ENCODE measurements at places on chromosomes 6 and 20.

DNA sequence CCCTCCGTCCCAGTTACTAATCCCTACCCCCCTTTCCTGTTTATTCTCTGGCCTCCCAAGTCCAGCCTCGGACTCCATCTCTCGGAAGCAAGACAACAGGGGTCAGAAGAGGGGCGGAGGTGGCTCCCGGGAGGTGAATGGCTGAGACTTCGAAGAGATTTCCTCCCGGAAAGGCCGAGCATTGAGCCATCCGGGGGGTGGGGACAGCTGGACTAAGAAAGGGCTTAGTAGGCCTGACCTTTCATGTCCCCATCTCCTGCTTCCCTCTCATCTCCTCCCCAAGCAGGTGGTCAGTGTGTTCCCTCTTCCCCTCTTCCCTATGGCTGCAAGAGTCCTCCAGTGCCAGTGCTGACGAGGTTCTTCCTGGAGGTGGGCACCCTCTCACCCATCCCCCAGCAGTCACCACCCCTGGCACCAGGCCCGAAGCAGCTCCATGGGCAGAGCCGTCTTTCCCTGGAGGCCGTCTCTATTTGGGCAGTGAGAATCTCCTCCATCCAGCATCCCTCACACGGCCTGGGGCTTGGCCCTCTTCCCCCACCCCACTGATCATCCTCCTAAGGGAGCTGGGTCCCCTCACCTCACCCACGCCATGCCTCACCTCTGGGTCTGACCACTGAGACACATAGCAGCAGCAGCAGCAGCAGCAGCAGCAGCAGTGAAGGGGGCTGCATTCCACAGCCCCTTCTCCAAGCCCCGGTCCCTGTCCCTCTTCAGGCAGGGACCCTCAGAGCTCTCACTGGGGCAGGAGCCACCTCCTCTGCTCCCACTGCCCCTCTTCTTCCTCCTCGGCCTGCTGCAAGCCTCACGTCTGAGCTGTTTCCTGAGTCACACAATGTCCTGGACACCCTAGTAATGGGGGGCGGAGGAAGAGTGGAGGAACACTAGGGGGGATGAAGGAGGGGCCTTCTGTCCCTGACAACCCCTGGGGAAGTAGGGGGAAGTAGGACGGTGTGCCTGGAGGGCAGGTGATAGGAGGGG is at the start of gene NOTCH4:
Gene NOTCH4, minus strand, starts transcription at position 810 of the 978 bp plus-strand sequence. Its CDS starts 139 bp downstream, at position 671.
- DNase-seq = no peak

DNA sequence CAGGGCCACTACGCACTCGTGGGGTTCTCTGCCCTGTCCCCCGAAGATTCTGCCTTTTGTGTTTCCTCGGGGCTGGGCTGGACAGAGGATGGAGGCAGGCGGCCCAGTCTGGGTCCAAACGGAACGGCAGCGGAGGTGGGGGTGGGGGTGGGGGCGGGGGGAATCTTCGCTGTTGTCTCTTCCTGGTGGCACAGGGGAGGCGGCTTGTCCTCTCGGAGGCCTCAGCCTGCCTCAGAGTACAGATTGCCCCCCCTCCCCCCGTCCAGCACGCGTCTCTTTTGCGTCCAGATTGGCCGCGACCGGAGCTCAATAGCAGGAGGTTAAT is 1.4 kb upstream of the INSM1 start:
- DNase-seq = peak; percentile 81

GRCh38 chr20:33279261-33279910 is 3.6 kb upstream of the BPIFB1 start:
- no peak for DNase-seq

GRCh38 chr6:24520929-24521546 is 26.3 kb downstream of the ALDH5A1 start:
- DNase-seq = peak; percentile 85

- no peak for DNase-seq
These were observed 228.8 kb downstream of the DHX35 start for GRCh38 chr20:39190666-39191570.

- DNase-seq = no peak
These were observed 34.7 kb upstream of the SYNJ2 start for GRCh38 chr6:157946865-157947532.

- DNase-seq = no peak
These were observed 377.4 kb downstream of the CD109 start for GRCh38 chr6:74073429-74073828.

DNA sequence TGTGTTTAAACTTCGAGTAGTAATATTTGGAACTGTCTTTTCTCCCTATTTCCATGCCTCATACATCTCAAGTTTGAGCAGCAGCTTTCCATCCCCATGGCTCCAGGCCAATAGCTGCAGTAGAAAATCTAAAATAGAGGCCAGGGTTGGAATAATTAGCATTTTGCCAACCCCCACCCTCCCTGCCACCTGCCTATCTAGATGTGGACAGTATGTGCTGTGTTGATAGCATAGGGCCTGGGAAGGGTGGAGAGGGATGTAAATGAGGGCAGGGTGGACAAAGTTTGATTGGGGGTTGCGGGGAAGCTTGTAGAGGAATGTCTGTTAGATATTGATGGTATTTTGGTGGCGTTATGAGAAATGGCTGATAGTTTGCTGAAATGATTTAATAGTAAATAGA is 5.6 kb downstream of the TOP1 start:
- DNase-seq = no peak

- no peak for DNase-seq
These were observed 154.0 kb downstream of the PDSS2 start for GRCh38 chr6:107305391-107305790.

GRCh38 chr6:90336388-90336947 is 39.8 kb upstream of the BACH2 start:
- no peak for DNase-seq

DNA sequence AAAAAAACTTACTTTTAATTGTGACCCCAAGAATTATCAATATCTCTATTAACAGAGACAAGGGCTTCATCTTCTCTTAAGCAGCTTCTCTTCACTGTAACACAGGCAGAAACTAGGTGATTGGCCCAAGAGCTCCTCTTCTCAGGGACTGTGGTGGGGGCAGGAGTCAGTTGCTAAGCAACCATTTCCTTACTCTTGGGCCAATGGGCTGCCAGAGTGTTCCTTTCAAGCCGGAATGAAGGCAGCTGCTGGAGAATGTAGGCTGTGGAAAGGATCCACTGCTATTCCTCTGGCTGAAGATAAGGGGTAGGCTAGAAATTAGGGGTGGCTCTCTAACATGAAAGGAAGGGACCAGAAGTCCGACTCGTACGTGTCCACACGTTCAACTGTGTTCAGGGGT is at the start of gene SEL1L2:
Gene SEL1L2, minus strand, starts transcription at position 150 of the 400 bp plus-strand sequence. Its CDS starts 80 bp downstream, at position 70.
- DNase-seq = peak; percentile 13

Data from WERI-Rb-1 (cell line).